ENCODE measurements at places on chromosomes 16 and 17. TPM values are rescaled to one million over a fixed set of nuclear protein-coding genes. Genes with fewer than 3 reads are reported as not detected.

GRCh38 chr17:28897769-28898526, 415 bp upstream of the FLOT2 start:
- no peak for DNase-seq

DNA sequence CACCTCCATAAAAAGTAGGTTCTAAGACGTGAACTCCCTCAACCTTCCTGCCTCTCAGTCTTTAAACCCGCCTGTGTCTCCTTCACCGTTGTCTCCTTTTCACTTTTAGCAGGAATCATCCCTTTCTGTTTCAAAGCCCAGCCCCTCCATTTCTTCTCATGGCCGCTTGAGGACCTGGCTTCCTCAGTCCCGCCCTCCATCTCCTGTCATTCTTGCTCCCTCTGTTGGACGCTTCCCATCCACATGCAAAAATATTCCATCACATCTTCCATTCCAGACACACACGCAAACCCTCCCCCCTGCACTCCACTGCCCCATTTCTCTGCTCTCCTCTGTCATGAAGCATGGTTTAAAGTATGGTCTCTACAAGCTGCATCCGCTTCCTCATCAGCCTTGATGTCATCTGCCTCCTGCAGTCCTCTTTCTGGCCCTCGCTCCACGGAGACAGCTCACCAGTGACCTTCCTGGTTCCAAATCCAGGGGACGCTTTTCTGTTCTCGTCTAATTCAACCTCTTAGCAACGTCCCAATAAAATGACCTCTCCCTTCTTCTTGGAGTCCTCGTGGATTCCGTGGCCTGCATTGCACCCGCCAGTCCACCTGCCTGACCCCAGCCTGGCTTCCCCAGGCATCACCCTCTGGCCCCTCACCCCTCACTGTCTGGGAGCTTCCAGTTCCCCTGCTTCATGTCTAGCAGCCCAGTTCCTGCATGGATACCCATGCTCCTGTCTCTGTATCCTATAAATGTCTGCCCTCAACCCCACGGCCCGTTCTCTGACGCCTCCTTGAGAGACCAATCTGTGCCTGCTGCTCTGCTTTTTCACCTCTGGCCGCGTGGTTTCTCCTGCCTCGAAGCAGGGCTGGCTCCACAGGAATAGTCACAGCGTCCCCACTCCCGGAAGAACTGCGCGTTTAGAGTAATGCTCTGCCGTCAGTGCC, 26.2 kb downstream of the ANKRD40 start:
- peak; percentile 59 for DNase-seq

- no peak for DNase-seq
These were observed 20.5 kb downstream of the GRB7 start for GRCh38 chr17:39757931-39758873.

DNA sequence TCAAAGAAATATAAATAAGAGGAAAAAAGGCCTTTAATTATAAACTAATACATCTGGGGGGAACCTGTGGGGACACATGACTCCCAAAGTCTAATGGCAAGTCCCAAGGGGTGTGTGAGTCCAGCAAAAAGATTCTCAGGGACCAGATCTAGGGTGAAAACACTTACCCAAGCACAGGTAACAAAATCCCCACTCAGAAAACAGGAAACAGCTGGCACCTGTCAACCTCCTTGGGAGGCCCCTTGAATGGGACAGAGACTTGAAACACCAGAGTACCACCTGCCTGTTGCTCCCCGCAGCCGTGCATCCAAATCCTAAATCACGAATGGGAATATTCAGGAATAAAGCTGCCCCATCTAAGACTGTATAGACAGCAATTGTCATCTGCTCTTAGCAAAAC, 461.2 kb upstream of the CDH5 start:
- DNase-seq, result no peak

DNA sequence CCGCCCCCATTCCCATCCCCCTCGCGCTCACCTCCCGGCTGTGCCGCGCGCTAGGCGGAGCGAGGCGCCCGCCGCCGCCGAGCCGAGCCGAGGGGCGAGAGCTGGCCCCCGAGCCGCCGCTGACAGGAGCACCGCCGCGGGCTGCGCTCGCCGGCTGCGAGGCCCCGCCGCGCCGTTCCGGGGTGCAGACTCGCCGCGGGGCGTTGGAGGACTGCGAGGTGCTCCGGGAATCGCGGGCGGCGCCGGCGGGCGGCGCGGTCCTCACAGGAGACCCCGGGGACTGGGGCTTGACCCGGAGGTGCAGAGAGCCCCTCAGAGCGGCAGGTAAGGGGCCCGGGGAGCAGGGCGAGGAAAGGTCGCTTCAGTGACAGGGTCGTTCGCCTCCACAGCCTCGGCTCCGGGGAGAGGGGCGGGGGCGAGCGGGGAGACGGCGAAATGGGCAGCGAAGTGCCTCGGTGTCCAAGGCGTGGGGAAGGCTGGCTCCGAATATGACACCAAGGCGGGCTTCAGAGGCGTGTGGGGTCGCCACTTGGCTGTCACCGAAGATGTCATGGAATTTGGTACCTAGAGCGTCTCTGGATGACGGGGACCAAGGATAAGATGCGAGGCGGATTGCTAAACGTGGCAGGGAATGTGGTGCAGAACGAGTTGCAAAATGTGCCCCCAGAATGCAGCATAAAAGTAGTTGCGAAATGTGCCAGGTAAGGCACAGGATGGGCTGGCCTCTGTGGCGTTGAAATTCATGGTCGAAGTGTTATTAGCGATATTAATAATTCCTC, 580 bp downstream of the TANC2 start:
- peak; percentile 21 for DNase-seq

- DNase-seq, result no peak
These were observed 66.1 kb downstream of the GTF3C1 start for GRCh38 chr16:27483624-27484023.

DNA sequence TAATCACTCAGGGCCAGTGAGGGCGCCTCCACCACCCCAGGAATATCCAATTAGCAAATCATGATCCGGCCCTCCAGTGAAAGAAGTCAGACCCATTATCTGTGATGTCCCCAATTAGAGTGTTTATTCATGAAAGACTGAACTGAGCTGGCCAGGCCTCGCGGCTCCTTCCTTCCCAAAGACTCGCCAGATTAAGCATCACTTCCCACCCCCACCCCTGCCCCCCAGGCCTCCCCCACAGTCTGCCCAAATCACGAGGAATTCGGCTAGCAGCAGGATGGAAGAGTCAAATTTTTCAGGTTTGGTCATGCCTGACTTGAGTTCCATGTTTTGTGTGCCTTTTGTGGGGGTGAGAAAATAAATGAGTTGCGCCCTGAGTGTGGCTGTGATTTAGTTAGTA, 298.4 kb upstream of the SALL1 start:
- DNase-seq, result no peak

GRCh38 chr17:77382356-77382911, 241.7 kb downstream of the SEC14L1 start:
- DNase-seq, result peak; percentile 58

GRCh38 chr16:8204769-8205168, 385.5 kb downstream of the TMEM114 start:
- no peak for DNase-seq

DNA sequence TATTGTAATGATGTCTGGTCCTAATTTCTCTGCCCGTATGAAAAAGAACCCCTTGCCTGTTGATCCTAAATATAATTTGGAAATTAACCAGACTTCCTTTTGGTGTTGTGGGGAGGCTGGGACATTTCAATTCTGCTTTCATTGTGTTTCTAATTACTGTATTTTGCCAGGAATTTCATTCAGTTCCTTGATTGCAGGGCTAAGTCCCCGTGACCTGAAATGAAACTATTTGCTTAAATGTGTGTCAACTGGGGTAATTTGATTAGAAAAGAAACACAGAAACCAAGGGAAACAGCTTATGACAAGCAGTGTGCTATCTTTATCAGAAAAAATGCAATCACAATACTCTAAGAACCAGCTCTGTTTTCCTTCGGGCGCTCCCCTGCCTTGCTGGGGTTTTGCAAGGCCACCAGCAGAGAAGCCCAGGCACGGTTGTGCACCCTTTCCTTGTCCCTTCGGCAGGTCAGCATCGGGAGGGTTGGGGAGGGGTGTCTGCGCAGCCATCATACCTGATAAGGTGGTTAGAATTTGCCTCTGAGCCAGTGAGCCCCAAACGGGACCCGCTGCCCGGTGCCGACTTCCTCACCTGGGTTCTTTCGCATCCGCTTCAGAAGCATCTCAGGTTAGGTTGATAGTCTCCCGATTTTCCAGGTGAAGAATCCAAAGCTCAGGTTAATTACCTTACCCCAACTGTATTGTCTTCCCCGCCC, 19.4 kb downstream of the KLHL36 start:
- DNase-seq, result no peak

GRCh38 chr17:34780438-34780837, 180.8 kb downstream of the CCT6B start:
- no peak for DNase-seq

- DNase-seq, result no peak
These were observed 246.5 kb downstream of the C16orf95 start for GRCh38 chr16:87070657-87071056.

GRCh38 chr17:3282901-3283300, 15.3 kb downstream of the OR3A1 start:
- DNase-seq, result no peak

The PYDC1 gene
- not detected for polyA plus RNA-seq

The ENPP7 gene
- not detected for polyA plus RNA-seq

The BRICD5 gene
- 4.1 TPM for polyA plus RNA-seq

The MT1M gene
- 1.4 TPM for polyA plus RNA-seq

The PPM1D gene
- 20.9 TPM for polyA plus RNA-seq

The CLEC19A gene
- polyA plus RNA-seq, result not detected

The HSF4 gene
- 44.9 TPM for polyA plus RNA-seq

The DOC2A gene
- polyA plus RNA-seq, result 3.2 TPM

The TBX4 gene
- polyA plus RNA-seq, result not detected
